Lung (tissue), 17 donors: ENCODE measurements at places on chromosomes 3 and 15. TPM values are rescaled to one million over a fixed set of nuclear protein-coding genes. Genes with fewer than 3 reads are reported as not detected.

The MCF2L2 gene
- 1.7 TPM for total RNA-seq

GRCh38 chr3:129305592-129306091, 27.0 kb downstream of the HMCES start:
- peak overlapping the region; percentile 88 for H3K27ac ChIP-seq
- H3K27me3 ChIP-seq: no peaks in the 10 kb centered on the region
- DNase-seq: peak; percentile 78
- no peak overlapping the region for H3K4me3 ChIP-seq
- H3K36me3 ChIP-seq: peaks cover 23% of the 10 kb centered on the region

GRCh38 chr3:166275024-166275390, 437.8 kb upstream of the BCHE start:
- H3K4me3 ChIP-seq: no peak overlapping the region
- no peak overlapping the region for H3K27ac ChIP-seq
- H3K36me3 ChIP-seq: no peaks in the 10 kb centered on the region
- H3K4me1 ChIP-seq: no peaks in the 10 kb centered on the region

- DNase-seq: no peak
- H3K27ac ChIP-seq: no peak overlapping the region
- peaks cover 15% of the 10 kb centered on the region for H3K4me1 ChIP-seq
- no peak overlapping the region for H3K4me3 ChIP-seq
- no peaks in the 10 kb centered on the region for H3K27me3 ChIP-seq
- peaks cover 38% of the 10 kb centered on the region for H3K36me3 ChIP-seq
Measured at GRCh38 chr15:98909968-98910885, 97.4 kb downstream of the PGPEP1L start.

- H3K36me3 ChIP-seq: no peaks in the 10 kb centered on the region
- no peak overlapping the region for H3K27ac ChIP-seq
- H3K4me1 ChIP-seq: no peaks in the 10 kb centered on the region
- DNase-seq: no peak
Measured at GRCh38 chr15:34786206-34786605, 9.1 kb downstream of the ACTC1 start.

DNA sequence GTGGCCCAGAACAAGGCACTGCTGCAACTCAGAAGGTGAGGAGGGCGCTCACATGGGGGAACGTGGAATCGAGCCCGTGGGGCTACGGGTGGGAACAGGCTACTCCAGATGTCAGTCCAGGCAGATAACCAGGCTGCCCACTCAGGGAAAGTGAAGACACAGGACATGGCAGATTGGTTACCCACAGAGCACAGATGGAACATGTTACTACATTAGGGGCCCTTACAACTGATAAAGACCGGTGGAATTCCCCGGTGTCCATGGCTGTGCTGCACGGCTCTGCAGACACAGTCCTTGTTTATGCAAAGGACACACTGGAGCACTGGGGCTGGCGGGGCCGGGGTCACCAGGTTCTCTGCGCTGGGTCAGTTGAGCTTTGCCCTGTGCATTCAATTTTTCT, 36.9 kb downstream of the PCSK6 start:
- no peak overlapping the region for H3K27ac ChIP-seq
- H3K4me3 ChIP-seq: no peak overlapping the region
- H3K36me3 ChIP-seq: no peaks in the 10 kb centered on the region
- H3K27me3 ChIP-seq: no peaks in the 10 kb centered on the region
- H3K4me1 ChIP-seq: peaks cover 17% of the 10 kb centered on the region
- no peak for DNase-seq

DNA sequence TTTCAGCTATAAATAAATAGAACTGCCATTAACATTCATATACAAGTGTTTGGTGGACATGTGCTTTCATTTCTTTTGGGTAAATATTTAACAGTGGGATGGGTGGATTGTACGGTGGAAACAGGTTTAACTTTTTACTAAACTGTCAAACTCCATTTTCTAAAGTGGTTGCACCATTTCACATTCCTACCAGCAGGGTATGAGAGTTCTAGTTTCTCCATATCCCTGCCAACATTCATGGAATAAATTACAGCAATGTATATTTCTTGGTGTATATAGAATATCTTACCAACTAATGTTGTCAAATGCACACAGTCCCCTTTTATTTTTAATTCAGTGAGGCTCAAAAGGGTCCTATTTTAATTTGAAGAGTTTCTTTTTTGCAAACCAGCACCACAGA, 71.3 kb upstream of the CTXND1 start:
- no peak overlapping the region for H3K4me3 ChIP-seq
- H3K27ac ChIP-seq: no peak overlapping the region
- H3K36me3 ChIP-seq: no peaks in the 10 kb centered on the region

The NLGN1 gene
- total RNA-seq: 22.2 TPM

DNA sequence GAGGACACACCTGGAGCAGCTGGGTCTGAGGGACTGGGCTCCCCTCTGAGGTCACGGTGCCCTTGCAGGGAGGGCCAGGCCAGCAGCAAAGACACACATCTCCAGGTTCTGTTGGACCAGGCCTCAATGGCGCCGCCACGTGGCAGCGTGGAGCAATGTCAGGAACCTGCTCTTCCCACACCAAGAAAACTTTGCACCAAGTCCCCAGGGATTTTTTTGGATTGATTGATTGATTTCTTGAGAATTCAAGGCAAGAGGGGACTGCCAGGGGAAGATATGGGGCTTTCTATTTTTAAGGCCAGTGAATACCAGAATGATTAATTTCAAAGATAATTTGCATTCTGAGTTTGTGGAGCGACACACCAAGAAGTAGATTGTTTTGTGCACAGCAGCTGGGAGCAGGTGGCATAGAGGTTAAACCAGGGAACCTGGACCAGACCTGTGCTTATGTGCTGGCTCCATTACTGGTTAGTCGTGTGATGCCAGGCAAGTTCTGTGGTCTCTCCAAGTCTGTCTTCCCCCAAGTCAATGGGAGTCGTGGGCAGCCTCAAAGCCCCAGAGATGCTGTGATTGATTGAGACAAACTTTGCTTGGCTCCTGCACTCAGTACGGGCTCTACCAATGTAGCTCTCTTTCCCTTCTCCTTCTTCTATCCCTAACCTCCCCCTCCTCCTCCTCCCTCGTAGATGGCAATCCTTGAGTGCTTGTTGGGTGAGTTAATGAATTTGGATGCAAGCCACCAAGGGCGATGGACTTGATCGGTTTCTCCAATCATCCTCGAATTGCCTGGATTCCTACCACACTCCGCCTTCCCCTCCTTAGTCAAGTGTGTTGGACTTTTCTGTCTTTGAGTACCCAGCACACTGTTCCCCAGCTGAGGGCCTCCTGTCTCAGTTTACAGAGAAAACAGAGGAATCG, 96.2 kb upstream of the TRPM1 start:
- H3K27me3 ChIP-seq: no peaks in the 10 kb centered on the region
- H3K4me3 ChIP-seq: no peak overlapping the region
- DNase-seq: no peak
- no peak overlapping the region for H3K27ac ChIP-seq
- H3K36me3 ChIP-seq: no peaks in the 10 kb centered on the region

- H3K27ac ChIP-seq: no peak overlapping the region
- DNase-seq: no peak
- H3K4me3 ChIP-seq: no peak overlapping the region
- peaks cover 32% of the 10 kb centered on the region for H3K36me3 ChIP-seq
- H3K27me3 ChIP-seq: no peaks in the 10 kb centered on the region
- H3K4me1 ChIP-seq: no peaks in the 10 kb centered on the region
Measured at GRCh38 chr3:37519661-37520060, 342.0 kb upstream of the CTDSPL start.

DNA sequence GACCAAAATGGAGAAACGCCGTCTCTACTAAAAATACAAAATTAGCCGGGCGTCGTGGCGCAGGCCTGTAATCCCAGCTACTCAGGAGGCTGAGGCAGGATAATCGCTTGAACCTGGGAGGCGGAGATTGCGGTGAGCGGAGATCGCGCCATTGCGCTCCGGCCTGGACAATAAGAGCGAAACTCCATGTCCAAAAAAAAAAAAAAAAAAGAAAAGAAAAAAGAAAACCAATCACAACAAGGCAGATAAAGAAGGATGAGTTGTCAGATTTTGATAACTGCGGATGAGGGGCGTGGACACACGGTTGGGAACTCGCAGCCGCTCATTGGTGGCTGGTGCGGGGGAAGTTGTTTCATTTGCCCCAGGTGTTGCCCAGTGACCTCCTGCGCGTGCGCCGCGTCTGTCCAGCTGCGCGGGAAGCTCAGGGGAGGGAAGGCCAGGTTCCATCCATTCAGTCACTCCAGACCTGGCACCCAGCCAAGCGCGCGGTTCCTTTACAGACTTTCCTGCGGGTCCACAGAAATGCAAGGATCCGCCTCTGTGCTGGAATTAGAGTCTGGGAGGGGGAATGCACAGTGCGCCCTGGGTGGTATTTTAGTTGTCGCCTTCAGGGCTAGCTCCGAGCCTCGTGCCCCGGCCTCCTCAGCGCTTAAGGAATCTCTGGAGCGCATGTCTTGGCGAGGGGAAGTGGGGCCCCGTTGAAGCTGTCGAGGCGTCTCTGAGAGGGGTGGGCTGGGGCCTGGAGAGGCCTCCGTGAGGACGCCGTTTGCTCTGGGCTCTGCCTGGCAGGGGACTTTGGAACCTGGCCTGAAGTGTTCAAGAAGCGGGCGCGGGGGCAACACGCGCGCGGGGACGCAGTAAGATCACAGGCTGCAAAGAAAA, 708 bp upstream of the GCHFR start:
- DNase-seq: peak; percentile 88
- peak overlapping the region; percentile 46 for H3K4me3 ChIP-seq
- no peaks in the 10 kb centered on the region for H3K36me3 ChIP-seq

The EPHA3 gene
- 11.7 TPM for total RNA-seq

- no peaks in the 10 kb centered on the region for H3K36me3 ChIP-seq
- peak overlapping the region; percentile 33 for H3K27ac ChIP-seq
- H3K4me3 ChIP-seq: no peak overlapping the region
- DNase-seq: no peak
Measured at GRCh38 chr3:171267104-171267503, 193.1 kb downstream of the TNIK start.

- no peak for DNase-seq
- no peaks in the 10 kb centered on the region for H3K4me1 ChIP-seq
- H3K36me3 ChIP-seq: no peaks in the 10 kb centered on the region
- H3K27ac ChIP-seq: no peak overlapping the region
Measured at GRCh38 chr3:41710646-41711388, 251.1 kb downstream of the ULK4 start.

The RPP14 gene
- total RNA-seq: 12.9 TPM
